ENCODE measurements at places on chromosomes 2 and 18.

GRCh38 chr2:195535911-195536522 is 121.0 kb upstream of the SLC39A10 start:
- peak; percentile 56 for DNase-seq

- DNase-seq = no peak
These were observed 2.0 kb upstream of the PRKCE start for GRCh38 chr2:45649462-45649857.

GRCh38 chr2:109422071-109422757 is 191.6 kb downstream of the SEPTIN10 start:
- no peak for DNase-seq

DNA sequence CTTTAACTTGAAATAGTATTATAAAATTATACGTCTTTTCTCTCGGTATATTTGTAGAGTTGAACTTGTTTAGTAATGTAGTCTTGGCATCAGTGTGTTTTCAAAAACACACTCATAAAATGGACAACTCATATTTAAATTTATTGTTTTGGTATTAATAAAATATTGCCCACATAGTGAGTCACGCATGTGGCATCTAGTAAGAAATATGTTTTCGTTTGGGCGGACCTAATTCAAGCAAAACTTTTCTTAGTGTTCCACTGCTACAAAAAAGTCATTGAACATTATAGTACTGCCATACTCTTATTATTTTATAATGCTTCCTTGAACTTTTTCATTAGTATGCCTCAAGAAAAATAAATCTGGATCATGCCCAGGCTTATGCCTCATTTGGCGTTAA is 31.1 kb upstream of the FAM237A start:
- no peak for DNase-seq

DNA sequence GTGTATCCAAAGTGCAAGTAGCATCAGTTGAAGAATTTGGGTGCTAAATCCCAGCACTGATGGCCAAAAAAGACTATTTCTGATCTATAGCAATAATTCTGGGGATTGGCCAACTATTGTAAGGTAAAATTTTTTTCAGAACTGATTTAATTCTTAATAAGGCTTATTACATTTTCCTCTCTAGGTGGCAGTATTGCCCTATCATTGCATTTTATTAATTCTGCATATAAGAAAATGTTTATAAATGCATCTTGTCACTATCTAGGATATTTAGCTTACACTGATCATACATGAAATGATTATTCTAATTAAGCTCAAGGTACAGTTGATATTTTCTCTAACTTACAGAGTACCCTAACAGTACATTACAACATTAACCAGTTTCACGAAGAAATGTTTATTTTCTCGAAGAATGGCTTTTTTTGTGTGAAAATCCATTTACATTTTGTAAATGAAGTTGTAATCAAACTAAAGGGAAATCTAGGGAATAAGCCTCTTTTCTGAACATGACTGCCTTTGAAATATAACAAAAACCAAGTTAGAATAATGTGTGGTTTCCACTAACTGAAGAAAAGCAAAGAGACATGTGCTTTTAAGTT is 11.0 kb downstream of the TTN start:
- peak; percentile 32 for DNase-seq

DNA sequence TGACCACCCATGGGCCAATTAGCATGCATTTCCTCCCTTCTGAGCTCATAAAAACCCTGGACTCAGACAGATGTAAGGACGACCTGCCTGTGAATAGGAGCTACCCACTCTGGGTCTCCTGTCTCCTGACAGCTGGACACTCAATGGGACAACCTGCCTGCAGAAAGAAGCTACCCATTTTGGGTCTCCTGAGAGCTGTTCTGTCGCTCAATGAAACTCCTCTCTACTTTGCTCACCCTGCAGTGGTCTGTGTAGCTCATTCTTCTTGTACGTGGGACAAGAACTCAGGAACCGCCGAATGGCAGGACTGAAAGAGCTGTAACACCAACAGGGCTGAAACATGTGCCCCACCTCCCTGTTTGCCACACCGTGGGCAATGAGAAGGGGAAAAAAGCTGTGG is 60.3 kb upstream of the DYNC1I2 start:
- DNase-seq = no peak

DNA sequence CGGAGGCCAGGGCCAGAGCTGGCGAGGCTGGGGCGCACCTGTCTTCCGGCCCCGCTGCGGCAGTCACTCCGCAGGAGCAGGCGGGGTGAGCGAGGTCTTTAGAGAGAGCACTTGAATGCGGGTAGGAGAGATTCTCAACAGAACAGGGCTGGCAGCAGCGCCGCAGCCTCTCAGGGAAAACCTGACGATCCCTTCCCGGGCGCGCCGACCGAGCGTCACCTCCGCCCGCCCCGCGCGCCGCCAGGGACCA is 526 bp downstream of the PRKRA start:
- DNase-seq = no peak

DNA sequence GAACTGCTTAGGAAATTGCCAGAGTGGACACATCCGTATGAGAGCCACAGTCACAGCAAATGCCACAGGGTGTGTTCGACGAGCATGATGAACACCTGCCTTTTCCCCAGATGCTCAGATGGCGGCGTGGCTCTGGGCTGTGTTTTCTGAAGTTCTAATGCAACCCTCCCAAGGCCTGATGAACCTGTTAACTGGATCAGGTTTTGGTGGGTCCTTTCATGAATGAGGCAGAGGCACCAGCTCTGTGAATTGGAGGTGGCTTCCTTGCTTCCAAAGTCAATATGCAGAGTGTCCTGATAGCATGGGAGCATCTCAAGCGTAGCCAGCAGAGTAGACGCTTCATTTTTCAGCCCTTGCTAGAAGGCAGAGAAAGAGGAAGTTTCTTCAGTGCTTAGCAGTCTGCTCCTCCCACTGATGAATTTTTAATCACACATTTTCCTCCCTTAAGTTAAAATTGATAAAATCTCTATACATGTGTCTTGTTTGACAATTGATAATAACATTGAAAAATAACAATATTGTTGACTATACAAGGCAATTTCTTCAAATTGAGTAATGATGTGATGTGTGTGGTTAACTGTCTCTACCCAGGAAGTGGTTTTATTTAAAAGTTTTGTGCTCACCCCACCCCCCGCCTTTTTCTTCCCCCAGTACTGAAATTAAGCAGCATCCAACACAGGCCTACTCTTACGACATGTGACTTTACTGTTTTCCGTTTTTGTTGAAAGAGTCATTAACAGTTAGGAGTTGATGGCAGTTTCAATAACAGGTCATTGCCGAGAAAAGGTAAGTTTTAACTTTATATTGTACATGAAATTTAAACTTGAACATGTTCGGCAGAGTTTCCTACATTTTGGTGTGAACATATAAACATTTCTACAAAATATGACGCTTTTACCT is at the start of gene ARHGAP15:
Gene ARHGAP15, plus strand, starts transcription at position 739 of the 900 bp plus-strand sequence.
- DNase-seq = peak; percentile 62

GRCh38 chr2:148817210-148817708 is 57.8 kb upstream of the KIF5C start:
- DNase-seq = no peak

- no peak for DNase-seq
These were observed 57.3 kb upstream of the PSMD14 start for GRCh38 chr2:161250864-161251436.

GRCh38 chr18:8662560-8663255 is 42.6 kb upstream of the MTCL1 start:
- DNase-seq = no peak

- no peak for DNase-seq
These were observed 952.4 kb downstream of the EPHA4 start for GRCh38 chr2:220619525-220620220.

GRCh38 chr2:241997017-241997416 is 127.5 kb downstream of the RTP5 start:
- no peak for DNase-seq

DNA sequence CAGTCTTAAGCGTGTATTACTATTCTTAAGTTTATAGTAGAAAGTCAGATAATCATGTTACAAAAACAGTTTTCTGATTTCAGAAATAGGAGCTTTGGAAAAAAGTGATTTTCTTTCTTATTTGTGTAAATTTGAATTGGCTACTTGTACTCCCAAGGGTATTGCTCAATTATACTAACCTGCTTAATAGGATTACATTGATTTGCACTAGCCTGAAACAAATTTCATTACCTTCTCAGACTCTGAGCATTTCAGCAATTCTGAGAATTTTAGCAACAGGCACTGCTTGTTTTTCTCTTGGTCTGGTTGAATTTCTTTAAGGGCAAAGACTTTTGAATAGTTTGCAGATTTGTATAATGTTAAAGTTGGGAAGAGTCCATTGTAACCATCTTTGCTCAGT is 87.2 kb upstream of the NXPH2 start:
- DNase-seq = no peak

DNA sequence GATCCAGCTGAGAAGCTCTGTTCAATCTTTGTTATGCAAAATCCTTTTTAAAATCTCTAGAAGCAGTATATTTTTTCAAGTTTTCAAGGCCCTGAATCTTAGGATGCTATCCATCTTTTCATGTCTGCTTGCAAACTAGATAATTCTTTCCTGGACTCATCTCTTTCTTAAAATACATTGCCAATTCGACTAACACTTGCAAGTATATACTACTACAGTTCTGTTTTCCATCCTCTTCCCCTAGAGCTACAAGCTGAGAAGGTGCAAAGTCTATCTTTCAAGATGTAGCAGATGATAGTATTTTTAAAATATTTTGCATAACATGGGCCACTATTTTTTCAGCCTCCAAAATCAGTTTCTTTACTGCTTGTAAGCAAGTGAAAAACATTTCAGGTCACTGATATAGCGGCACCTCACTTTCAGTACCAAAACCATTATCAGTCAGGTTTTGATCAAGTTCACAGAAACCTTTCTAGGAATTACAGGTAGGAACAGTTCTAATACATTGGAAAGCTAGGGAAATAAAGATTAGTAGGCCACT is 196.4 kb upstream of the CDH20 start:
- DNase-seq = no peak

GRCh38 chr2:201558665-201559064 is 84.6 kb downstream of the TMEM237 start:
- no peak for DNase-seq

GRCh38 chr18:59300676-59301285 is 17.7 kb downstream of the CPLX4 start:
- no peak for DNase-seq

DNA sequence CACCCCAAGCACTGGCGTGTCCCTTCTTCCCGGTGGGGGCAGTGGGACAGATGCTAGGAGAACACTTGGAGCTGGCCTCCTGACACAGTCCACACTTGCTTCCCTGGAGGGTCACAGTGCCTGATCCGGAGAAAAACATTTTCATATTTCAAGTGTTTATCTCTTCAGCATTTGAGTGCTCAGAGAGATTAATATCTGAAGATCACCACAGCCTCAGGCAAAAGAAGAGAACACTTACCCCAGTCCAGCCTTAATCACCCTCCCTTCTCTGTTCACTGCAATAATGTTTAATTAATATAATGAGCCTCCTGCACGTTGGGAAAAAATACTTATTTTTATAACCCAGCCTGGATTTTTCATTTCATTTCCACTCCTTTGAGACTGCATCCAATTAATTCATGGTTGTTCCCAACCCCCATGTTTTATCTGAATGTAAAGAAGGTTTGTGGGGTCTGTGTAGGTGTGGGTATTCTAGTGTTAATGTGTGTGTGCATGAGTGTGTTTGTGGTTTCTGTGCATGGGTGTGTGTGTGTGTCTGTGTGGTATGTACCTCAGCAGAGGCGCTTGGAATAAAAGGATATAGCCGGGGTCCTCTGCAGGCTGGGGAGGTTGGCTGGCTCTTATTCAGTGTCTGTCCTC is 72.1 kb downstream of the NRP2 start:
- no peak for DNase-seq

DNA sequence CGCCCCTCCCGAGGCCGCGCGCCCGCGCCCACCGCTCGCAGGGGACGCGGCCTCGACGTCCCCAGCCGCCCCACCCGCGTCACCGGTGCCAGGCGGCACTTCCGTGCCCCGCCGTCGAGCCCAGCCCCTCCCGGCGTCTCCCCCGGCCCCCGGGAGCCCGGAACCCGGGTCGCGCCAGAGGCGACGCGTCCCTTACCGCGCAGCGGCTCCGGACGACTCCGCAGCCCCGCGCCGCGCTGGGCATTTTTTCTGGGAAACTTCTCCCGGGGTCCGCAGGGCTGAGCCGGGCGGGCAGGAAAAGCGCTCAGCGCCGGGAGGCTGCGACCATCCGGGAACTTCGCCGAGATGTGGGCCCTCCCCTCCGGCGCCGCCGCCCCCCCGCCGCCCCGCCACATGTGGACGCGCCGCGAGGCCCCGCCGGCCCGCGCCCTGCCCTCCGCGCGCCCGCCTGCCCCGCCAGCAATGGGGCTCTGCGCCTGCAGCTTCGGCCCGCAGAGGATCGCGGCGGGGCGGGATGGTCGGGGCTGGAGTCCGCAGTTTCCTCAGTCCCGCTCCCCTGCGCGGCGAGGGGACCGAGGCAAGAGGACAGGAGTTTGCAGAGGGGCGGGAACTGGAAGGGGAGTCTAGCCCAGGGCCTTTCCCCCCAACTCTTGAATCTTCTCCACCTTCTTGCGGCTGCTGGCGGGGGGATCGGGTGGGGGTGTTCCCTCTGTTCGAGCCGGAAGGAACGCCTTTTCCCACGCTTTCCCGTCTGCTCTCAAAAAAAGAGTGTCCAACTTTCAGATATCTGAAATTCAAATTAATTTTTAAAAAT is 81.5 kb downstream of the CHRNA1 start:
- DNase-seq = peak; percentile 71

GRCh38 chr18:48219037-48219809 is 190.0 kb downstream of the ZBTB7C start:
- DNase-seq = no peak

DNA sequence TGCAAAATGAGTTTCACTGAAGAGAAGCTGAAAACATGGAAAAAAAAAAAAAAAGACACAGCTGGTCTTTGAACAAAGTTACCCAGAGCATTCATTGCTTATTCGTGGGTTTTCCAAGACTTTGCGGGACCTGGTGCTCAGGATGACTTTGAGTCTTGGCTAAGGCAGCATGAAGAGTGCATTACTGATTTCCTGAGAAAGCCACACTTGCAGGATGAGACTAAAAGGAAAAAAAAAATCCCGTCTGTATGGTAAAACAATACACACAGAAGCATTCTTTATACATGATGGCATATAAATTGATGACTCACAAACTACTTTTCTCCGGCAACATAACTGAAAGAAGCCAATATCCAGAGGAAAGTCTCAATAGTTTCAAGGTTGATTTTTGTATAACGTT is 195.4 kb downstream of the SPP2 start:
- no peak for DNase-seq

GRCh38 chr2:145685383-145686050 is 1165.6 kb upstream of the ZEB2 start:
- no peak for DNase-seq

DNA sequence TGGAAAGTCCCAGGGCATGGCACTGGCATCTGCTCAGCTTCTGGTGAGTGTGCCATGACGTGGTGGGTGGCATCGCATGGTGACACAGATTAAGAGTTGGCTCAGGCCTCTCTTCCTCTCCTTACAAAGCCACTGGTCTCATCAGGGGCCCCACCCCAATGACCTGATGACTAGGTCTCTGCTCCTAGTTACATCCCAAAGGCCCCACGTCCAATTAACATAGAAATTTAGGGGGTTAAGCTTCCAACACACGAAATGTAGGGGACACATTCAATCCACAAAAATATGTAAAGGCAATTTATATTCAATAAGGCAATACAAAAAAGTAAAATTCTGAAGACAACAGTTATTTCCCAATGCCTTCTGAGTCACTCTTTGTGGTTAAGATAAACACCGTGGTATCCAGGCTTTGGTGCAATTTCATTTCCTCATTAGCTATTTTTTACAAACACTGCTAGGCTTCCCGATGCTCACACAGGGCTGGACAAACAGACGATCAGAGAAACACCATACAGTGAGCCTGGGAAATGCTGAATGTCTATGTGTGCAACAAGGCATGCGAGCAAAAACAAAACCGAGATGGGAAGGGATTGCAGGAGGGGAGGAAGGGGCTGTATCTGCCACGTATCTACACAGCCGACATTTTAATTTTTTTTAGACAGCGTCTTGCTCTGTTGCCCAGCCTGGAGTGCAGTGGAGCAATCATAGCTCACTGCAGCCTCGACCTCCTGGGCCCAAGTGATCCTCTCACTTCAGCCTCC is 67.2 kb downstream of the MBP start:
- DNase-seq = peak; percentile 55

Data from T-helper 2 cell (primary cell).